ENCODE measurements at places on chromosomes 2 and 18.

DNA sequence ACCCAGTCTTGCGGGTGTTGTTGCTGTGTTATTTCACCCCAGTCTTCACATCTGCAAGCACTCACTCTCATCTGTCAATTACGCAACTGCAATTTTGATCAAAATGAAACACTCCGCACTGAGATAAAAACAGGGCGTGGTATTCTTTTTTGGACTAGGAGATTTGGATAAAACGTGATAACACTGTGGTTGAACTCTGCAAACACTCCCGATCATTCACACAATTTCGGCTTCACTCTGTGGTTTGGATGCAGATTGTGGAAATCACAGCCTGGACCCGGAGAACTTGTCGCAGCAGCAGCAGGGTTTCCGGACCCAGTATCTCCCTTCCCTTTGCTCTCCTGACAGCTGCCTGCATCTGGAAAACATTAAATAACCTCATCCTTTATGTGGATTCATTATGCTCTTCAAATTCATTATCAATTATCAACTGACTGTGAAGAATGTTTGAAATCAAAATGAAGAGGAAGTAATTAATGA is 49.4 kb upstream of the APCDD1 start:
- DNase-seq = no peak

- no peak for DNase-seq
These were observed 123.0 kb downstream of the NFATC1 start for GRCh38 chr18:79518683-79519128.

DNA sequence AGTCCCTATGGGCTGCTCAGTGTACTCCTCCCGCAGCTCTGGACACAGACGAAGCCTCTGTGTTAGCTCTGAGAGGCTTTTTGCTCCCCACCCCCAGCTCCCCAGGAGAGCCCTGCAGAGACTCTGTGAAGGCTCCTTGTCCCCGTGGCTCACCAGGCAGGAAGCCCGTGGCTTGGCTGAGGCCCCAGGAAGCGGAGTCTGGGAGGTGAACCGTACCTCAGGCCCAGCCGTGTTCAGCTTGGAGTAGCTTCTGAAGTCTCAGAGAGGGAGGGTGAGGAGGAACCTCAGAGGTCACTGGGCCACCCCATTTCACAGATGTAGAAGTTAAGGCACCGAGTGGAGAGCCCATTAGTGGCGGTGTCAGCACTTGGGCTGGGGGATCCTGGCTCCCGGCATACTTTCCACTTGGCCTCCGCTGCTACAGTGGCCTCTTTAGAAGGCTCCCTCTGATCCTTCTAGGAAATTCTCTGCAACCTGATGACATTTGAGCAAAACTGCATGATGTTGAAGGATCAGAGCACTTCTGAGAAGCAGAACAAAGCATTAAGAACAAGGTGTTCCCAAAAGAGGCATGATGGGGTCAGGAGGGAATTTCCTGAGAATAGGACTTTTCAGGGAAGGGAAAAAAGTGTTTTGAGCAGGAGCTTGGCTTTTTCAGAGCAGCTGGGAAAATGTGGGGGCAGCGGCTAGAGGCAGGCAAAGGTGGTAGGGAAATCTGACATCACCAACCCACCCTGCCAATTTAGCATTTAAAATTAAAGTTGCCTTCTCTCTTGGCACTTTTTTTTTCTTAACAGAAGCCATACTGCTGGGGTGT is 79.1 kb downstream of the MCFD2 start:
- DNase-seq = no peak

DNA sequence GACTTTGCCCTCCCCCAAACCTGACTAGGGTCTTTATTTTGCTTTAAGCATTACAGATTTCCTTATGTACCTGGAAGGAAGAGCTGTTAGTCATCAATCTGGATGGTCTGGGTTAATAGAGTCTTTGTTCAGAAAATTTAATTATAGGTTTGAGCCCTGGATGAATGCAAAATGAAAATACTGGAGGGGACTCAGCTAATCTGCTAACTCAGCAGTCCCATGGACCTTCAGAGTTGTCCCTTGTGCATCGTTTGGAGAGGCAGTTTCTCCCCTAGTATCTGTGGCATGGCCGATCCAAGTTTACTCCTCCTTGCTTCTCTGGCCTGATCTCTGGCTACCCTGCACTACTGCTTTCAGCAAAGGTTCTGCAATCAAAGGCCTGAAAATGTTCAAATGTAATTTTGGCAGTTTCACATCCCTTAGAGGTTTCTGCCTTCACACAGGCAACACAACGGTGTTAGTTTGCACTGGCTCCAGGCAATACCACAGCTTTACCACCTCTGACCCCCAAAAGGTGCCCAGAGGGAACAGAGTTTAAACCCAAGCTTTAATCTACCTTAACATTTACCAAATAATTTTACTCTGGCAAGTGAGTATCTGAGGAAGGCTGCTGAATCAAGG is 134.3 kb downstream of the THADA start:
- no peak for DNase-seq

DNA sequence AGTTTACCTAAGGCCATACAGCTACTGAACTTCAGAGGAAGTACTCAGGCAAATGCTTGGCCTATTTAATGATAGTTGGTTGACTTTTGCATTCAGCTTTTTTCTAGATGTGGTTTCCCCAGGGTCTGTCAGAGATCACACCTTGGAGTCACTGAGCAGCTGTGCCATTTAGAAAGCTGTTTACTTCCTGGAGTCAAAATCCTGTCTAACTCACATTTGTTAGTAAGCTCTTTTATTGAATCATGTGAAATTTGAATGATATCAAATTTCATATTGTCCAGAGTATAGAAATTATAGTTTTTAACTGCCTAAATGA is 7.6 kb upstream of the TRIB2 start:
- no peak for DNase-seq

- no peak for DNase-seq
These were observed 102.3 kb upstream of the ODC1 start for GRCh38 chr2:10550206-10551001.

DNA sequence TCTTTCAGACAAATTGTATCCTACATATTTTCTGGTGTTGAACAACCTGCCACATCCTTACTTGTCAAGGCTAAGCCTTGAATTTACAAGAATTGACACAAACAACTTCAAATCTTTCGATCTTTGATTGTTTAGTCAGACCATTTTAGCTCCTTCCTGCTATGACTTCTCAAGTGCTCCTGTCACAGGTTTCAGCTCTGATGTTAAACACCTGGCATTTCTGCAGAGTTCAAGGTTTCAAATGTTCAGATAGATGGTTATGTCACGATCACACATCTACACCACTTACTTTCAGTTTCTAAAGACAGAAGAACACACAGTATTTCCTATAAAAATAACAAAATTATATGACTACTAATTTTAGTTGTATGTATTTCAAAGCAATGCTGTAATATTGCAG is 84.0 kb downstream of the RND3 start:
- DNase-seq = no peak

- DNase-seq = no peak
These were observed 1.7 kb upstream of the LBH start for GRCh38 chr2:30229596-30229995.

GRCh38 chr18:34859496-34859895 is 149.4 kb downstream of the DTNA start:
- no peak for DNase-seq

DNA sequence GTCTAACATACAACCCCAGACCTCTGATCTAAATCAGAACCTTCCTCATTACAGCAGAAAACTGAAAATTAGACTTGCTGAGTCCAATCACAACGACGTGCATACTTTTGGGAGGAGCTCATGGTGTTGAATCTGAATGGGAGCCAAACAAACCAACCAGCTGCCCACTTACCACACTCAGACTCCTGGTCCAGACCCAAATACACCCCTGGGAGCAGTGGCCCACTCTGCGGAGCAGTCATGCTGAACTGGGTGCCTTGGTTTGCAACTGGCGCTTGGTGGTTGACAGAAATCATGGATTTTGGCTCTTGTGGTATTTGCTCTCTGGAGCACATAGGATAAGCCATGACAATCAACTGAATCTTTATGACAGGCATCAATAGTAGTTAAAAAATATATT is 253.6 kb upstream of the TNP1 start:
- no peak for DNase-seq

- DNase-seq = no peak
These were observed 222.2 kb upstream of the MEIS1 start for GRCh38 chr2:66212749-66213148.

DNA sequence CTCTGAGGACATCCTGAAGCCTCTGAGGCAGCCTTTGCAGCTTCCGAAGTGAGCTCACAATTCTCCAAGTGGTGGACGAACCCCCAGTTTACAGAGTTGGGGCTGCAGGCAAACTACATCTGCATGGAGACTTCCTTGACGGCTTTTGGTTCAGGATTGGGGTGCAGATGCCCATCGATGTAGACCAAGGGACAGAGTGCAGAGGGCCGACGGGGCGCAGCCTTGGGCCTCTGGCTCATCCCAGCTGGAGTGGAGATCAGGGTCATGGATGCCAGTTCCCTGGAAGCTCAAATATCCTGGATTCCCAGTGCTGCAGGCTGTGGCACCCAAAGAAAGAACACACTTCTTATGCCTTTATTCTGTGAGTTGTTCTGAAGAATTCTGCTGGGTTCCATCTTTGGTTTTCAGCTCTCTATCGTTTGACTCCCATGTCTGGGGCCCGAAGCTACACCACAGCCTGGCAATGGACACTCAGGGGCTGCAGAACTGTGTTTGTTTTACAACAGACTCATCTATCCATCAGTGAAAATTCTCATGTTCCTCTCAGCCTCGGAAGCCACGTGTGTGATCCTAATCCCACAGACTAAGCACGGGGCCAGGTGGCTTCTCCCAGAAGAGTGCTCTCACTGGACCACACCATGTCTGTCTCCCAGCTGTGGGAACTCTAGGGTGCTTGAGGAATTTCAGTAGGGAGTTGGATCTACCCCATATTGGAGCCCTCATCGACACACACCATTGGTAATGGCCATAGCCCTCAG is 414.1 kb upstream of the MYT1L start:
- no peak for DNase-seq

DNA sequence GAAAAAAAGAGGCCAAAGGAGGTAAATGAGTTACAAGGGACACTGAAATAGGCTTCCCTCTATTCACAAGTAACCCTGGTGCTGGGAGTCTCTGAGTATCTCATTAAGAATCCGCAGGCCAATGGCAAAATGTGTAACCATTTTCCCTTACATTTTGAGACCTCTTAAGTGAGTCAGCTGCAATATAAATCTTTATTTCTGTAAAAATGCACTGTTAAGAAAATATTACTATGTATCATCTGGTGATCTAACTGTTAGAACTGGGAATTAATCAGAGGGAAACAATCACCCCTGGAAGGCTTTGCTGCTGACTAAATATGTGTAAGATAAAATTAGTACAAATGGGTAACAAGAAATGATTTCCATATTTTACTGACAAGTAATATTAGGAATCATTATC is 483.1 kb upstream of the CHST9 start:
- DNase-seq = no peak

DNA sequence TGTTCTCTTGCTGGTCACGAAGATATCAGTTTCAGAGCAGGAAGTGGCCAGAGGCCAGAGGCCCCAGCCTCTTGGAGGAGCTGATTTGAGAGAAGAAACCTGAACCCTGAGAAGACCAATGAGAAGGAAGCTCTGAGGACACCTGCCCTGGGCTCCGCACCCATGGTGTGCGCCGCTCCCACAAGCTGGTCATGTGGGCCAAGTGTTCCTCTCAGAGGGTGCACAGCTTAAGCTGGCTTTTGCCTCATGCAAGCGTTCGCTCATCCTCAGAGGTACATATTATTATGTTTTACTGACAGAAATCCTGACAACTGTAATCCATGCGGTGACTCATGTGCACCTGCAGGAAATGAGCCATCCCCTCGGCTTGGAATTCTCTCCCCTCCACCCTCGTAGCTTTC is 316.1 kb upstream of the MYT1L start:
- no peak for DNase-seq

DNA sequence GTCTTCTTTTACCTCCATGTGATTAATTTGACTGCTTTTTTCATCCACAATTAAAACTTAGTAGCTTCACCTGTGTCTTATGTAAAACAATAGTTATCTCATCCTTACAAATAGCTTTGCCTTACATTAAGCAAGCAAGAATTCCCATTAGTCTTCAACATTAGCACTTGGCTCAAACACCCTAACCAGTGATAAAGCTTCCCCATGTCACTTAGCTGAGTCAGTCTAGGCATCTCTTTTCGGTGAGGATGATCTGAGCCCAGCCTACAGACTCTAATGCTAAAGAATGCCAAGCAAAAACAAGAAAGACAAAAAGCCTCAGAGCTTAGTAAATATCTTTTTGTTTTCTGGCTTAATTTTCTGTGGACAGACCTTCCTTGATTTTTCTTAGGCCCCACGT is 26.1 kb downstream of the GAD1 start:
- DNase-seq = no peak

DNA sequence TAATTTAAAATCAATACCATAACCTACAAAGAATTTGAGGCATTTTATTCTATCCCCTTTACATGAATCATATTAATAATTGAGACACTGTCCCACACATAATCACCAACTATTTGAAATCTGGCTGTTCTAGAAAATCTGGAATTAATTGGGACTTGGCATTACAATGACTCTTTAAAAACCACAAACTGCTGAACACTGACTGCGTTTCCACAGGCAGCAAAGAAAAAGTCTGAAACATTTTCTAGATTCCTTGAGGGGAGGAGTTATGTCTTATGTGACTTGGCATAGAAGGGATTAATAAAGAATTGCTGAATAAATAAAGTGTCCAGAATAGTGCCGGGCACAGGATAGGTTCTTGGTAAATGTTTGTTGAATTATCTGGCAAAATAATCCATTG is 61.4 kb downstream of the GPR39 start:
- no peak for DNase-seq

DNA sequence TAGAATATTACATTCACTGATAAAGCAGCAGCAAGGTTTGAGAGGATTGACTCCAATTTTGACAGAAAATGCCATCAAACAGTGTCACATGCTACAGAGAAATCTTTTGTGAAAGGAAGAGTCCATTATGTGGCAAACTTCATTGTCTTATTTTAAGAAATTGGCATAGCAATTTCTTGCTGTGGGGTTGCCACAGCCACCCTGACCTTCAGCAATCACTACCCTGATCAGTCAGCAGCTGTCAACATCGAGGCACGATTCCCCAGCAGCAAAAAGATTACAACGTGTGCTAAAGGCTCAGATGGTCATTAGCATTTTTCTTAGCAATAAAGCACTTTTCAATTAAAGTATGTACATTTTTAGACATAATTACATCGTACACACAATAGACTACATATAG is 74.7 kb downstream of the PRKCE start:
- no peak for DNase-seq

DNA sequence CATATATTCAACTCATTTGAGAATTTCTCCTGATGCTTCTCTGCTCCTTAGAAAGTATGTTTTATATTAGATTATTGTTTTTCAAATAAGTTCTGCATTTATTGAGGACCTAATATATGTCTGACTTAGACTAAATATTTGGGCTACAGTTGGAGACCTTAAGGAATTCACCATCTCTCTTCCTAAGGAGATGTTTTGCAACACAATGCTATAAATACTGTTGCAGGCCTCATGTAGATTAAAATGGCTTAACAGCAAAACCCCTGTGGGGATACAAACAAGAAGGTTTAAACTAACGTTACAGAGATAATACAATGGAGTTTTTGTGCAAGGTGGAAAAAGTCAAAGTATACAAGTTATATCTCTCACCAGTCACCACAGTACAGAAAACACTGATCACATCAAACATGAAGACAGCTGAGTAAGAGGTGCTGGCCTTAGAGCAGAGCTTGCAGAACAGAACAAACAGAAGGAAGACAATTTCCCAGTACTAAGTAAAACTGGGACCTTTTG is 20.1 kb upstream of the BMPR2 start:
- no peak for DNase-seq

- DNase-seq = no peak
These were observed 273.7 kb downstream of the NOL4 start for GRCh38 chr18:33951031-33951430.

- no peak for DNase-seq
These were observed 83.0 kb downstream of the MARCO start for GRCh38 chr2:119025013-119025412.

- DNase-seq = no peak
These were observed 31.0 kb downstream of the RALB start for GRCh38 chr2:120283649-120284048.

Measured in stimulated activated CD4-positive, alpha-beta T cell treated with anti-CD3 and anti-CD28 coated beads, Interleukin-1b, Interleukin-23, amount 100 ng/mL, for 1 hour (primary cell).